ENCODE measurements at places on chromosomes 2 and 18. TPM values are rescaled to one million over a fixed set of nuclear protein-coding genes. Genes with fewer than 3 reads are reported as not detected.

The CAPN14 gene
- total RNA-seq: not detected

The TRIM43B gene
- total RNA-seq: not detected

The LYPD1 gene
- 12.0 TPM for total RNA-seq

The ERMN gene
- total RNA-seq: not detected

The RIT2 gene
- not detected for total RNA-seq

The DSG2 gene
- total RNA-seq: 69.7 TPM

The DHX57 gene
- total RNA-seq: 20.4 TPM

The COBLL1 gene
- total RNA-seq: 4.1 TPM

The RESP18 gene
- total RNA-seq: not detected

The RIF1 gene
- 17.5 TPM for total RNA-seq

The MAB21L4 gene
- total RNA-seq: 0.16 TPM

The EIF5B gene
- total RNA-seq: 57.3 TPM

The CIAO1 gene
- total RNA-seq: 85.5 TPM

The CREG2 gene
- total RNA-seq: 9.9 TPM

The LRRTM1 gene
- total RNA-seq: not detected

The KIF3C gene
- total RNA-seq: 54.9 TPM

The ANTXR1 gene
- 144 TPM for total RNA-seq

The MRPL44 gene
- total RNA-seq: 50.7 TPM

The VWA3B gene
- total RNA-seq: 0.33 TPM

The SCN7A gene
- not detected for total RNA-seq

The FSHR gene
- not detected for total RNA-seq

The KRTCAP3 gene
- total RNA-seq: 0.90 TPM

The SLC9A4 gene
- not detected for total RNA-seq

The NOSTRIN gene
- total RNA-seq: 3.3 TPM

The ABCG8 gene
- not detected for total RNA-seq

The THSD7B gene
- total RNA-seq: not detected

The WDR7 gene
- total RNA-seq: 3.2 TPM

The XPO1 gene
- 140 TPM for total RNA-seq

The LOXL3 gene
- 0.32 TPM for total RNA-seq

The ELOA2 gene
- not detected for total RNA-seq

The SPEG gene
- total RNA-seq: 10.2 TPM

The SETBP1 gene
- 0.41 TPM for total RNA-seq

The CYP27C1 gene
- 4.2 TPM for total RNA-seq

The KCNE4 gene
- total RNA-seq: 0.65 TPM

The FKBP1B gene
- total RNA-seq: 10.1 TPM

The NYAP2 gene
- not detected for total RNA-seq

The LRRC30 gene
- not detected for total RNA-seq

The OR6B2 gene
- not detected for total RNA-seq

The LYG2 gene
- total RNA-seq: not detected

The ANKRD62 gene
- total RNA-seq: not detected

The DPYSL5 gene
- 7.5 TPM for total RNA-seq

The ASB18 gene
- total RNA-seq: not detected

The TUBA3E gene
- total RNA-seq: 0.78 TPM

The PGAP1 gene
- total RNA-seq: 1.7 TPM

The LIPG gene
- total RNA-seq: 0.32 TPM

The SLC9A2 gene
- total RNA-seq: 3.4 TPM

The CCL20 gene
- total RNA-seq: 5.9 TPM

The ATG16L1 gene
- 40.4 TPM for total RNA-seq

Measured in A549 treated with ZK216348 at 1 μM for 4 hours (cell line).